MG63 (cell line): ENCODE measurements at places on chromosomes 7 and 10.

DNA sequence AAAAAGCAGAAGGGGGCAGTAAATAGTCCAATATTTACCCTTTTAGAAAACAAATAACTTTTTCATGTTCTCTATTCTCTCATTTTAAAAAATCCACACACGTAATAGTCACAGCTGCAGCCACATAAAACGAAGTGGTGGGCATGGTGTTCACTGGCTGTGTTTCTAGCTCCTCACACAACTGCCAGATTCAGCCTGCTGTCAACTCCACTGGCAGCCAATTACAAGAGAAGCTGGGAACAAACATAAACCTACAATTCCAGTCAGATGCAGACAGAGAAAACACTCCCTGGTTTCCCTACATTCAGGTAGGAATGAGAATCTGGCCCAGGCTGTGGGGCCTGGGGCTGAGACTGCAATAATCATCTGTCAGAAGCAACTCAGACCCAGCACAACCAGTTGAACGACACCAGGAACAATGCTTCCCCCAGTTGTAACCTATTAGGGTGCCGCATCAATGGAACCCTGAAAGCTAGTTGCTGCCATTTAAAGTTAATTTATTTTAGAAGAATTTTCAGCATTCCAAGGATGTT lies 29.1 kb downstream of the ERCC6 start:
- no peak for DNase-seq

DNA sequence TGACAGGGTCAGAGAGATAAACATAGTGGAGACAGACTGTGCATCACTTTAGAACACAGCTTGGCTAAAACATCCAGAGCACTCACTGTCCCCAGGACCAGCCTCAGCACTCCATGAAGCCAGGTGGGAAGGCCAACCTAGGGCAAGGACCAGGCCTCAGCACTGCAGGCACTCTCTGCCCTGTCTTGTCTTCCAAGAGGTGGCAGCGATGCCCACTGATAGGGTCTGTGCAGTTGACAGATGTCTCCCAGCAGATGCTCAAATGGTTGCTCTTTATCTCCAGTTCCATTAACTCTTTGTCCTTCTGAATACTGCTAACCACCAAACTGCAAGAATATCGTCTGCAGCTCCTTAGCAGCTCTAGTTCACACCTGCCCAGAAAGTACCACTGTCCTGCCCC lies 9.1 kb downstream of the DDX56 start:
- no peak for DNase-seq

DNA sequence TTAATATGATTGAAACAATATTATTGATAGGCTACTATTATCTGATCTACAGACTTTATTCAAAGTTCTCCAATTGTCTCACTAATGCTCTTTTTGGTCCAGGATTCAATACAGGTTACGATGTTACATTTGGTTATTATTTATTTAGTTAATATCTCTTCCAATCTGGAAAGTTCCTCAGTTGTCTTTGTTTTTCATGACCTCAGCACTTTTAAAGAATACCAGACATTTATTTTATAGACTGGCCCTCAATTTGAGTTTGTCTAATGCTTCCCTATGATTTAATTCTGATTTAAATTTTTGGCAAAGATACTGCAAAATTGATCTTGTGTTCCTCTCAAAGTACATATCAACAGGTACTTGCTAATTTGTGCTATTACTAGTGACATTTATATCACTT lies 937.4 kb downstream of the KCNMA1 start:
- DNase-seq = no peak

DNA sequence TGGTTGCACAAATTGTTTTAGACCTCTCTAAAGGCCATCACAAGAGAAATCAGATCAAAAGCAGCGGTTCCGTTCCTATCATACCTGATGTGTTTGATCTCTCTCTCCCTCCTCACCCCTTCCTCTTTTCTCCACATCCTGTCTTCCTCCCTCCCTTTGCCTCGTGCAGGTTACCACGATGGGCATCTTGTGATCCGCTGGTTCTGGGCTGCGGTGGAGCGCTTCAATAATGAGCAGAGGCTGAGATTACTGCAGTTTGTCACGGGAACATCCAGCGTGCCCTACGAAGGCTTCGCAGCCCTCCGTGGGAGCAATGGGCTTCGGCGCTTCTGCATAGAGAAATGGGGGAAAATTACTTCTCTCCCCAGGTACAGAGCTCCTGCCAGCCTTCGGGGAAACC lies 28.5 kb upstream of the STK17A start:
- no peak for DNase-seq

- peak; percentile 80 for DNase-seq
Measured at GRCh38 chr10:102782673-102783551, 39.2 kb downstream of the WBP1L start.

GRCh38 chr7:87818336-87818735 lies 57.8 kb downstream of the SLC25A40 start:
- DNase-seq = no peak

DNA sequence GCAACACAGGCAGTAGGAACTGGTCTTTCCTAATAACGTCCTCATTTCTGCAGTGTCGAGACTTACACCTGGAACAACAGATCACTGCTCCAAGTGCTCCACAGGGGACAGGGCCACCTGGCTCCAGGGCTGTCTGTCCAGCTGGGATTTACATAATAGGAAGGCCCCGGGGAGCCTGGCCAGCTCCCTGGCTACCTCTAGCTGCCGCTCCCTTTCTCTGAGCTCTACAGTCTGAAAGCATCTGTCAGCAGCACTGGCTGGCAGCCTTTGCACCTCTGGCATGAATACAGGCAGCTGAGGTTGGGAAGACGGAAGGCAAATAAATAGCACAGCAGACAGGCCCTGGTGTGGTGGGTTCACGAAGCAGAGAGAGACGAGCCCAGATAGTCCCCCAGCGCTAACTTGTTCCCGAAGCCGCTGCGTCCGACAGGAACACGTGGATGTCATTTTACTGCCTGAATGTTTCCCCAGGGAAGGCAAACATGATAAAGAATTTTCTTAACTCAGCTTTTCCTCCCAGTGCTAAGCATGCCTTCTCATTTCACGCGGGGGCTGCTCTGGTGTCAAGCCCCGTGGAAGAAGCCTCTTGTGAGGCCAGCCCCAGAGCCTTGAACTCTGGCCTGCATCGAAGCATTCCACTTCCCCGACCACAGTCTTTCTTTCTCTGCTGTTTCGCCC lies 105.4 kb downstream of the ITIH5 start:
- peak; percentile 84 for DNase-seq

DNA sequence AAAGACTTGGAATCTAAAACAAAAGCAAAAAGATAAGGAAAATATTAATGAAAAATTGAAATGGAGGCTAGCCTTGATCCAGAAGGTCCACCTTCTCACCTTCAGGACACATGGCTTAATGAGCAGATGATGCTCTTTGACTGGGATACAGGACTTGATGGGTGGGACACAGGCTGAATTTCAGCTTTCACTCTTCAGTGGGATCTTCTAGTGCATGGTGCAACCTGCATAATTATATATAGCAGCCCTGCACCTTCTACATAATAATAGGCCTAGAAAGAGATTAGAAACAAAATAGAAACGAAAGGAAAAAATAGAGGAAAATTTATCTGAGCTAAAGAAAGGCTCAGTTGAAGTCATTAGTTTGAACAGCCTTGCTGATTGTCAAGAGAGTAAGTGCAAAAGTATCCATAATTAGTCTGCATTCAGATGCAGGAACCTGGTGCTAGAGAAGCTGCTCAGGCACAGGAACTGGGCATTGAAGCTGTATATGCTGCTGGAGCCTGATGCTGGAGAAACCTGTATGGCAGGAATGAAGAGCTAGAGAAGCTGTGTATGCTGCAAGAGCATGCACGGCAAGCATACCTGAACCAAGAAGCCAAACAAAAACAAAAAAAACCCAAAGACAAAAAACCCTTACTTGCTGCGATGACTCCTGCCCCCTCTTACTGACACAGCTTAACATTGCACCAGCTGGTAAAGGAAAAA lies 19.4 kb downstream of the MKLN1 start:
- DNase-seq = no peak

DNA sequence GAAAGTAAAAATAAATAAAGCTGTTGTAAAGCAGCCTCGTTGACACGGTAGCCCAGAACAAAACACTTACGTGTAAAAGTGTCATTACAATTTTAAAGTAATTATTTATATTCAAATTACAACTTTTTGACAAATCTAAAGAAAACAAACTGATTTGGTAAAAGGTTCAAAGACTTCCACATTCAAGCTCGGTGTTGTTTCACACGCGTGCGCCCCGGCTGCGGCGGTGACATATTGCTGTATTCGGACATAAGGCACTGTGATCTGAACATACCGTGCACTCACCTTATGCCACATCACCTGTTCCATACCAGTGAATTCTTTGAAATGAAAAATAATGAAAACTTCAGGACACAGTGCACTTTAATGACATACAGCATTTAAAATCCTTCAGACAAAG lies 36.9 kb upstream of the RHEB start:
- DNase-seq = no peak

DNA sequence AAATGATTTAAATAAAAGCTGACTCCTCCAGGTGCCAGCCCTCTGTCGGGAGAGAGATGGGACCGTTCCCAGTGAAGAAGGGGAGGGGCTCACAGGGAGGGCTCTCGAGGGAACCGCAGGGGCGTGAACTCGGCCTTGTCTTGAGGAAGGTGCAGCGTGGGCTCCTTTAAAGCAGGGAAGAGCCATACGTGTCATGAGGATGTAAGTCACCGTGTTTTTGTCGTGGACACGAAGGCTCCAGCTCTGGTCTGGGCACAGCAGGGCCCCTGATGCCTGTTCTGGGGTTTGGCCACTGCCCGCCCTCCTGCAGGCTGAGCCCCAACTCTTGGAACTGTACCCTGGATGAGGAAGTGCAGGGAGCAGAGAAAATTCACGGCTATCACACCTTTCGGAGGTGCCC lies 45.0 kb downstream of the JAKMIP3 start:
- no peak for DNase-seq

GRCh38 chr10:123527151-123527550 lies 139.0 kb upstream of the GPR26 start:
- DNase-seq = no peak

DNA sequence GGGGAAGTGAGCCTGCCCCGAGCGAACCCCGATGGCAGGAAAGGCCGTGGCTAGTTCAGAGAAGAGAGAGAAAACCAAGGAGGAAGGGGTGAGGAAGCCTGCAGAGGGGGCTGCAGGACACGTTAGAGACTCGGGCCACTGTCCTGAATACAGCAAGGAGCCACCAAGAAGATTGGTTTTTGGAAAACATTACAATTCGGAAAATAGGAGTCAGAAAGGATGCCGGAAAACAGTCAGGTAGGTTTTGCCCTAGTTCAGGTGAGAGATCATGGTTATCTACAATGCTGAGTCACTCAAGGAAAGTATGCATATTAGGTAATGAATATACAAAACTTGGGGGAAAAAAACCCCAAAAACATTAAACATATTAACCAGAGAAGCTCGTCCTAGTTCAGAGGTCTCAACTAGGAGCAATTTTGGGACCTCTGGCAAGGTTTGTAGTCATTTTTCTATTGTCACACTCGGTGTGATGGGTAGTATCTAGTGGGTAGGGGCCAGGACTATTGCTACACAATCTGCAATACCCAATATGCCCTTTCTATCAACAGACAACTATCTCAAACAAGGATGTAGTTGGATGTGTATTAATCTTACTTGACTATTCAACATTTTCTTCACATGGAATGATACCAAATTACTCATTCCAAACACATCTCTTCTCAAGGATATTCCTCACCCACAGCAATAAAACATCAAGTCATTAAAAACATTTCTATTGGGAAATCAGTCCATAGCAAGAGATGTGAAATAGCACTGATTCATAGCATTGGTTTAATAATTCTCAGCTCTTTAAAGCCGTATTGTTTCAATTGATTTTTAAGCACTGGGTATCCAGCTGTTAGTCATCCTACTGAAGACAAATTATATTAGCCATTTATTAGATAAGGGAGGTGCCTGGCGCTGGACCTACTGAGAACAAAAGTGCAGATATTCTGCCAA lies 74.4 kb upstream of the RSU1 start:
- peak; percentile 7 for DNase-seq

GRCh38 chr7:17580141-17580540 lies 281.7 kb downstream of the AHR start:
- DNase-seq = peak; percentile 84

- no peak for DNase-seq
Measured at GRCh38 chr10:89165923-89166322, 41.2 kb downstream of the CH25H start.

GRCh38 chr10:47401874-47402640 lies 18.0 kb upstream of the ZNF488 start:
- DNase-seq = no peak

DNA sequence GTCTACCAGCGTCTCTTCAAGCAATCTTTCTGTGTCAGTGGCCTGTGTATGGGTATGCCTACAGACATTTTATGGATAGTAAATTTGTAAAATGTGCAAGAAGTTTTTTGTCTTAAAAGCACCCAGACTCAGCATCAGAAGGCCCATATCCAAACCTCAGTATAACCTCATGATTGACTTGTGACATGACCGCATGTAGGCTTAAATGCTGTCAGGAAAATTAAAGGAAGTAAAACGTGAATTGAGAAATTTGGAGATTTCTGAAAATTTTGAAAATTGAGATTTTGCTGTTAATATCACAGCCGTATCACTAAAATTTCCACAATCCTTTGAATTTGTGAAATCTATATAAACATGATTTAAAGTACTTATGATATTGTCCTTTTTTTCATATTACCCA lies 410.2 kb downstream of the AUTS2 start:
- DNase-seq = no peak

DNA sequence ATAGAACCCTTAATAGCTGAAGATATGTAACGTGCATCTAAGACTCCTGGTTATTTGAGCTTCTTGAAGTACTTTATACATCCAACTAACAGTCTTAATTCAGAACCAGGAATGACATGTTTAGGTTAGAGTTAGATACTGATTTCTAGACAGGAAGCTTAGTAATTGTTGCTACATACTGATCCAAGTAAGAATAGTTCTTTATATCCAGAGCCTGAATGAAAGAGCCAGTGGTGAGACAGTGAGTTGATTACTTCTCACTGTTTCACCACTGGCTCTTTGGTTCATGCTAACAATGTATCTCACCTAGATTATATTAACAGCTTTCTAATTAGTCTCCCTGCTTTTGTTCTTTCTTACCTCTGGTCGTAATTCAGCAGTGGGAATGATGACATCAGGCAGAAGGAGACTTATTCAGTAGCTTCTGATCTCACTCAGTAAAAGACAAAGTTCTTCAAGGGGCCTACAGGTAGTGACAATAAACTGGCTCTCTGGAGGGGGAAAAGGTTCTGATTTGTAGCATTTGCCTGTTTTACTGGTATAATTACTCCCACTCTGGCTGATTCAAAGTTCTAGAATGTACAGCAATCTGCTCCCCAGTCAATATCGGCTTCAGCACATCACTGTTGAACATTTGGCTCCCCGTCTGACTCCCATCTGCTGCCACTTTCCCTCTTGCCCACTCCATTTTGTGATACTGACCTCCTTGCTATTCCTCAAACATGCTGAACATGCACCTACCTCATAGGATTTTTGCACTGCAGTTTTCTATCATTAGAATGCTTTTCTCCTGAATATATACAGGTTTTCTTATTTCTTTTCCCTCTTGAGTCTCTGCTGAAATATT lies 29.1 kb downstream of the MCU start:
- no peak for DNase-seq
